ENCODE measurements at places on chromosomes 4 and X.

DNA sequence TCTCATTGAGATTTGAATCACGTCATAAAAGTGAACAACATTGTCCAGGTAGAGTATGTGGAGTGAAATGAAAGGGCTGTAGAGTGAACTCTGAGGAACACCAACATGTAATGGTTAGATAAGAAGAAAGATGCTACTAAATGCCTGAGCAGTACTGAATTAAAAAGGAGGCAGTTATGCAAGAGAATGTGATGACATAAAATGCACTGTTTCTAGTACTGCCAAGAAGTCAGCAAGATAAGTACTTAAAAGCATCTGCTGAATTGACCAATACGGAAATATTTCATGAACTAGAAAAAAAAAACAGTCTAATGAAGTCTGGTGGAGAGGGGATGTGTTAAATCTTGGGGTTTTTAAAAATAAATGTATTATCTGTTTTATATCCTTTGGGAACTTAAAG, 583.8 kb upstream of the GALNT7 start:
- no peak for DNase-seq

- no peak for DNase-seq
Measured at GRCh38 chr4:163548481-163549243, 54.2 kb downstream of the TMA16 start.

GRCh38 chr4:128861856-128862518, 52.5 kb downstream of the JADE1 start:
- no peak for DNase-seq

- no peak for DNase-seq
Measured at GRCh38 chr4:189069772-189070171, 870.9 kb upstream of the FRG1 start.

- no peak for DNase-seq
Measured at GRCh38 chr4:174848596-174848995, 19.5 kb upstream of the GLRA3 start.

DNA sequence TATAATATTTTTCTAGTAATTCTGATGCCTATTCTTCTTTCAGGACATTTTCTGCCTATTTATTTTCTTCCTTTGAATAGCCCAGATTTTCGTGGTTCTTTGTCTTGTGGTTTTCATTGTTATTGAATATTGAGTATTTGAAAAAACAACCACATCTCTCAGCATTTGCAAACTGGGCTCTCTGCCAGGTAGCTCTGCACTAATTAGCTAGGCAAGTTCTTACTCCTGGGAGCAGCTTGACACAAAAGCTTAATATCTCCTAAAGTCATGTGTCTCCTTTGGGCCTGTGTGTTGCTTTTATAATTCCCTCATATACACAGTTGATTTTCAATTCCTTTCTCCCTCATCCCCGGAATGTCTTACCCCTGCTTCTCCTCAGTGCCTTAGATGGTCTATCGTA, 413.5 kb upstream of the GRIA3 start:
- DNase-seq, result no peak

GRCh38 chr4:15428611-15429010, 778 bp downstream of the C1QTNF7 start:
- no peak for DNase-seq

GRCh38 chr4:142104041-142104440, 467.7 kb downstream of the IL15 start:
- no peak for DNase-seq

- no peak for DNase-seq
Measured at GRCh38 chr4:169252339-169253112, 18.2 kb downstream of the SH3RF1 start.

DNA sequence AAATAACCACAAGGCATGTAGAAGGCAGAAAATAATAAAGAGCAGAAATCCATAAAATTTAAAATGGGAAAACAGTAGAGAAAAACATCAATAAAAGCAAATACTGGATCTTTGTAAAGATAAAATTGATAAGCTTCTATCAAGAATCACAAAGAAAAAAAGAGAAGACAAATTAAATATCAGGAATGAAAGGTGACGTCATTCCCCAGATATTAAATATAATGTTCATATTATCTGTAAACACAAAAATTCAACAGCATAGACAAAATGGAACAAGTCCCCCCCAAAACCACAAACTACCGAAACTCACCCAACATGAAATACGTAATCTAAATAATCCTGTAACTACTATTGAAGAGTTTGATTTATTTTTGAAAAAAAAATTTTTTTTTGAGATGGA, 30.5 kb upstream of the FAM120C start:
- DNase-seq, result no peak

DNA sequence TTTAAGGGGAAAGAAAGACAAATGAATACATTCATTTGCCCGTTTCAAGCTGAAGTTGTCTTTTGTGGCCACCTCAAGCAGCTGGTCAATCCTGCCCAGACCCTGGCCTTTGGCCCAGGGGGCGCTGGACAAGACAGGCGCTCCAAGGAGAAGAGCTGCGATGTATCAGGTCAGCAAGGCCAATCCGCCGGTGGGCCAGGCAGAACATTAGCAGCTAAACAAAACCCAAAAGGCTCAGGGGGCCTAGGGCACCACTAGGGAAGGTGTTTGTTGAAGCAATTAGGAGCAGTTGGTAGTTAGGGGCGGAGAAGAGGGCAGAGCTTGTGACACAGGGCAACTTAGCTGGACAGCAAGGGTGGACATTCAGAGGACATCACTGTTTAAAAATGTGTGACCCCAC, 60.8 kb upstream of the TMEM33 start:
- DNase-seq, result peak; percentile 52

GRCh38 chr4:150799207-150799606, 215.9 kb downstream of the LRBA start:
- no peak for DNase-seq

DNA sequence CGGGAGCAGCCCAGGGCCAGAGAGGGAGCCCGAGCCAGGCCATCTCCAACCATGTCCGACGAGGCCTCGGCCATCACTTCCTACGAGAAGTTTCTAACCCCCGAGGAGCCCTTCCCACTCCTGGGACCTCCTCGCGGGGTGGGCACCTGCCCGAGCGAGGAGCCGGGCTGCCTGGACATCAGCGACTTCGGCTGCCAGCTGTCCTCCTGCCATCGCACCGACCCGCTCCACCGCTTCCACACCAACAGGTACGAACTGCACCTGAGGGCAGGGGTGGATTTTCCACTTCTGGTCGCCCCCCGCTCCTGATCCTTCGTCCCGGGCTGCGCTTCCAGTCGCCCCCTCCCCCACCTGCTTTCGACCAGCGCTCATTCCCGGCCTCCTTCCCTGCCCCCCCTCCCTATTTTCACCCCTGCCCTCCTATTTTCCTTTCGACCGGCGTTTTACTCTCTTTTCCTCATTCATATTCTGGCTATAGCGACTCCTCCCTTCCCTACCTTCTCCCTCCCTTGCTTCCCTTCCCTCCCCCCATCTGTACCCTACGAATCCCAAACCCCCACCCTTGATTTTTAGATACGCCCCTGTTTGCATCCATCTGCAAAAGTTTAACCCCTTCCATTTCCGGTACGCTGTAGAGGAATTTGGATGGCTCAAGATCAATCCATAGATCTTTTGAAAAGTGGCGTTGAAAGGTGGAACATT, 633 bp downstream of the FAM199X start:
- DNase-seq, result no peak
